ENCODE measurements at places on chromosomes 5 and 9. TPM values are rescaled to one million over a fixed set of nuclear protein-coding genes. Genes with fewer than 3 reads are reported as not detected.

GRCh38 chr5:149254506-149254905 is 17.2 kb upstream of the AFAP1L1 start:
- H3K4me1 ChIP-seq, result no peaks in the 10 kb centered on the region
- no peak overlapping the region for H3K4me3 ChIP-seq
- no peaks in the 10 kb centered on the region for H3K36me3 ChIP-seq
- no peaks in the 10 kb centered on the region for H3K27me3 ChIP-seq
- DNase-seq, result no peak
- no peak overlapping the region for H3K27ac ChIP-seq

DNA sequence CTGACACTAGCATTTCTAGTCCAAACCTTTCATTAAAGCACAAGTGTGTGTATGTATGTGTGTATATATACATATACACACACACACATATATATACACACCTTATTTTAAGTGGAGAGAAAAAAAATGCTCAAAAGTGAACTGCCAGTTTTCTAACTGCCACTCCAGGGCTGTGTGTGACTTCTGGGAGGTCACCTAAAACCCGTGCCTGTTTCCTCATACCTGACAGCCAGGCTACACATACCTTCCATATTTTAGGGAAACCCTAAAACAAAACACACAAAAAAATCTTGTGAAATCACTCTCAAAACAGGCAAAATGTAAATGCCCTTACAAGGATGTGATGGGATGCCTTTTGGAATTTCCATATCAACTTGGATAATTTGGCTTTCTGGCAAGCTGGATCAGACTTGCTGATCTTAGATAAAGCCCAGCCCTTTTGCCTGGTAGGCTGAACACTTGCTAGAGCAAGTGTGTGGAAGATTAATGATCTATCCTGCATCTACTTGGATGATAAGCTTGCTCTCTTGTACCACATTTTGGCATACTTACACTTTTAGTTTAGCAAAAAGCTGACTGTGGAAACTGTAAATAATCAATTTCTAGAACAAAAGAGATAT is 127.8 kb downstream of the GNAQ start:
- no peaks in the 10 kb centered on the region for H3K4me1 ChIP-seq
- no peak for DNase-seq
- H3K27ac ChIP-seq, result no peak overlapping the region
- no peaks in the 10 kb centered on the region for H3K27me3 ChIP-seq
- H3K4me3 ChIP-seq, result no peak overlapping the region

DNA sequence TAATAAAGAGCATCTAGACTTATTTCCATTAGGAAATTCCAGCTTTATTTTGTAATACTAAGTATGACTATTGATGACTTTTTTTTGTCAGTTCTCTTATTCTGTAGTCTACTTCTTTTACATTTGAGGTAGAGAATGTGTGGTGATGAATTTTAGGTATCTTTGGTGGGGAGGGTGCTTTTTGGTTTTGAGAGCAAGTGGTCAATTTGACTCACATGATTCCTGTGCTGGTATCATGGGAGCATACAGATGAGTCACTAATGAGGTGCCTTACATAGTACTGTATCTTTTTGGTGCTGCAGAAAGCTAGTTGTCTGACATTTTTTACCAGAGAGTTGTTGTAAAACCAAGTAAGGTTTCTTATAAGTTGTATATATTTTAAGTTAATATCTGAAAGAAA is 35.3 kb downstream of the ERBIN start:
- DNase-seq, result no peak
- no peaks in the 10 kb centered on the region for H3K36me3 ChIP-seq
- no peak overlapping the region for H3K27ac ChIP-seq
- no peaks in the 10 kb centered on the region for H3K27me3 ChIP-seq
- peaks cover 35% of the 10 kb centered on the region for H3K4me1 ChIP-seq

DNA sequence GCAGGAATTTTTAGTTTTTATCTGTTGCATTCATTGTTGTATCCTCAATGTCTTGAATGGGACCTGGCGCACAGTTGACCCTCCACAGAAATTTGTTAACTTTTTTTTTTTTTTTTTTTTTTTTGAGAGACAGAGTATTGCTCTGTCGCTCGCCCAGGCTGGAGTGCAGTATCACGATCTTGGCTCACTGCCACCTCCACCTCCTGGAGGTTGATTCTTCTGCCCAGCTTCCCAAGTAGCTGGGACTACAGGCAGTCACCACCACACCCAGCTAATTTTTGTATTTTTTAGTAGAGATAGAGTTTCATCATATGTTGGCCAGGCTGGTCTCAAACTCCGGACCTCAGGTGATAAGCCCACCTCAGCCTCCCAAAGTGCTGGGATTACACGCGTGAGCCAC is 205.9 kb downstream of the ROR2 start:
- no peak for DNase-seq
- H3K4me3 ChIP-seq, result no peak overlapping the region
- no peaks in the 10 kb centered on the region for H3K4me1 ChIP-seq
- no peaks in the 10 kb centered on the region for H3K27me3 ChIP-seq

GRCh38 chr5:28903643-28904042 is 1865.3 kb upstream of the CDH9 start:
- H3K4me1 ChIP-seq, result no peaks in the 10 kb centered on the region
- no peak overlapping the region for H3K27ac ChIP-seq
- DNase-seq, result no peak
- no peaks in the 10 kb centered on the region for H3K27me3 ChIP-seq
- no peak overlapping the region for H3K4me3 ChIP-seq
- no peaks in the 10 kb centered on the region for H3K36me3 ChIP-seq

DNA sequence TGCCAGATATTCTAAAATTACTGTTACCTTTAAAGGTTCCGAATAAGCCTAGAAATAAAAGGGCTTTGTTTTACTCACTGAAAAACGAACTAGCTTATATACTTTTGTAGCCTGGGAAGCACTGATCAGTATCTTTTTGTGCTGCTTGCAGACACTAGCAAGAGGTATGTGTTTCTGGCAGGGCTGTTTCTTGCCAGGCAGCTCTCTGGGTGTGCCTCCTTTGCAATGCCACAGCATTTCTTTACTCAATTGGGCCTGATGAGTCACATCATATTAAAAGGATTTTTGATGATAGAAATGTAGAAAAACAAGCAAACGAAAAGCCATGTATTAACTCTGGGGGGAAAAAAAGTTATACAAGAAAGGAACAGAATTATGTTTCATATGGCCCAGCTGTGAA is 35.6 kb downstream of the CD180 start:
- H3K36me3 ChIP-seq, result peaks cover 13% of the 10 kb centered on the region
- peak overlapping the region; percentile 27 for H3K27ac ChIP-seq
- no peaks in the 10 kb centered on the region for H3K27me3 ChIP-seq
- H3K4me1 ChIP-seq, result peaks cover 18% of the 10 kb centered on the region
- H3K4me3 ChIP-seq, result no peak overlapping the region

DNA sequence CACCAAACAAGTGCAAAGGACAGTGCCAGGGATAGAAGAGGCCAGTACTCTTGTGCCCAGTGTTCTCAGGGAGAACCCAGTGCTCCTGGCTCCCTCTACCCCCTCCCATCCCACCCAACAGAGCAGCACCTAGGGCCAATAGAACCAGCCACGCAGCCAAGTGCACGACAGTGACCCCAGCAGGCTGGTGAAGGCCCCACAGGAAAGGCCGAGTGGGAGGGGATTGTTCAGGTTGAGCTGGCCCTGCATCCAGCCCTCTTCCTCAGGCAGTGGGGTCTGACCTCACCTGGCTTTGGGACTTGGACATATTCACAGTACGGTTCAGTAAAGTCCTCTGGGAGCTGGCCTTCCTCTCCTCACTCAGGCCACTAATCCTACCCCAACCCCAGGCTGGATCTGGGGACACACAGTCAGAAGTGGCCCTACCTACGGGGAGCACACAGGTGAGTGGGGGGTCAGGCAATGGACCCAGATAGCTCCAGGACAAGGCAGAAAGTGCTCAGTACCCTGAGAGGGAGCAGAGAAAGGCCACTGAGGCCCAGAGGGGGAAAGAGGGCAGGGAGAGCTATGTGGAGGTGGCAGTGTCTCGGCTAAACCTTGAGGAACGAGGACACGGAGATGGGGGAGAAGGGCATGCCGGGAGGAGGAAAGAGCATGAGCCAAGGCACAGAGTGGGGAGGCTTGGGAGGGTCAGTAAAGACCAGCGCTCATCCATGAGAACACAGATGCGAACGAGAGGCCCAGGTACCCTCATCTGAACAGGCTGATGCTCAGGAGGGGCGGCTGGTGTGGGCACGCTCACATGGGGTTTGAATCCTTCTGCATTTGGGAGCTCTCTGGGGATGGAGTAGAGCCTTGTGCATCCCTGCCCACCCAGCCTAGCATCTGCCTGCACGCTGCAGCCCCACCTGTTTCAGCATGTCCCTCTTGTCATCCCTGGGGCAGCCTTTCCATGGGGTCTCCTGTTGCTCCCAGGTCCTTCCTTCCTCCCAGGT is 25.6 kb downstream of the POLR1E start:
- no peaks in the 10 kb centered on the region for H3K4me1 ChIP-seq
- DNase-seq, result no peak
- peaks cover 11% of the 10 kb centered on the region for H3K36me3 ChIP-seq
- H3K4me3 ChIP-seq, result no peak overlapping the region
- no peak overlapping the region for H3K27ac ChIP-seq
- H3K27me3 ChIP-seq, result no peaks in the 10 kb centered on the region

GRCh38 chr9:21825637-21826036 is 23.2 kb downstream of the MTAP start:
- H3K4me3 ChIP-seq, result no peak overlapping the region
- no peak overlapping the region for H3K27ac ChIP-seq
- no peaks in the 10 kb centered on the region for H3K4me1 ChIP-seq
- peaks cover 10% of the 10 kb centered on the region for H3K36me3 ChIP-seq

DNA sequence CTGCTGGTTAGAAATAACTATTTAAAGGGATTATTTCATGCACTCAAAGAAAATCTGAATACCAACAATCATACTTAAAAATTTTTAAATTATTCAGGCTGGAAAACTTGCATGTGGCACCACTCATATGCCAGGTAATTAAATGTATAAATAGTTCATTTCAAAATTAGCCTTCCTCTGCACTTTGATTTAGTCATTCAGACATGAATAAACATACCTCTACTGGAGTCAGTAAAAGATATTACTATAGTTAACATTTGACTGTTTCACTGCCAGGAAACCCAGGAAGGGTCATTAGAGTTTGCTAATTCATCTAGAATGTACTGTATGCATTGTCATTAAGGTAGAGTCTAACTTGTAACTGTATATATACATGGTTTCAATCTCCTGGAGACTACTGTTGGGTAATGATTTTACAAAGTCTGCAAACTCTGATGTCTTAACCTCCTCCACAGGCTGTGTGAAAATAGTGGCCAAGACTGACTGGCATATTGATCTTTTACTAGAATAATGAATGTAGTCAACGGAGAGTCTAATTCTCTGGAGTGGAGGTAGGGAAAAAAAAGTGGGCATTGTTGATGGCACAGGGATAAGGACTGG is 43.7 kb downstream of the TEX10 start:
- no peak overlapping the region for H3K27ac ChIP-seq

- H3K4me3 ChIP-seq, result no peak overlapping the region
- no peaks in the 10 kb centered on the region for H3K27me3 ChIP-seq
- H3K4me1 ChIP-seq, result peaks cover 6% of the 10 kb centered on the region
- no peak for DNase-seq
Measured at GRCh38 chr5:71836084-71836483, 117.0 kb downstream of the CARTPT start.

DNA sequence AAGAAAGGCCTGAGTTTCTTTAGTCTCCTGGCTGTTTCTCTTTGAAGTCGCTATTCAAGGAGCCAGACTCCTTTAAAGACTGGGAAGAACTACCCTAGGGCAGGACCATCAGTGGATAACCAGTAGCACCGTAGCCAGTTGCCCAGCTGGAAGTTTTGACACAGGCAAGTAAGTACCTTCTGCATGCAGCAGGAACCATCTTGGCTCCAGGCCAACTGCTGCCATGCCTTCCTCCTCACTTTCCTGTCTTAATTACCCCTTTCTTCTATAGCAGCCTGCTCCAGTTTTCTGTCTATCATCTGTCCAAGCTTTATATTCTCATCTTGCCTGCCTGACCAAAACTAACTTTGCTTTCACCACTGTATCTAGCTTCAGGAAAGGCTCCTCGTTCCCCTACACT is 149.7 kb upstream of the SV2C start:
- no peak overlapping the region for H3K4me3 ChIP-seq
- no peak overlapping the region for H3K27ac ChIP-seq
- H3K27me3 ChIP-seq, result peaks cover 4% of the 10 kb centered on the region
- no peak for DNase-seq

DNA sequence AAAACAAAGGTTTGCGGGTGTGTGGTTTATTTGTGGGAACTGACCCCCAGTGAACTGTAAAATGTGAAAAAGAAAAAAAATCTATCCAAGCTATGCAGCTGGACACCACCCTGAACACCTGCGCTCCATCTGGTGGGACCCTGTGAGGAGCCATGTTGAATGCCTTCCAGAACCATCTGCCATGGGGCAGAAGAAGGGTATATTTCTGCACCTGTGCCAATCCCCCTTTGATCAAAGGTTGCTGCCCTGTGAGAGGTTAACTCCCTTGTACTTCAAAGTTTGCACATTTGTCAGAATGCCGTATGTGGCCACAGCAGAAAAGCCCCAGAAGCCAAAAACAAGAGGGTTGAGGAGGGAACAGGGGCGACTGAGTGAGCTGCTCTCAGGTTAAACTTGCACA is 148.5 kb upstream of the ALDH1B1 start:
- no peaks in the 10 kb centered on the region for H3K36me3 ChIP-seq
- no peak overlapping the region for H3K4me3 ChIP-seq
- H3K27me3 ChIP-seq, result no peaks in the 10 kb centered on the region
- H3K27ac ChIP-seq, result no peak overlapping the region

DNA sequence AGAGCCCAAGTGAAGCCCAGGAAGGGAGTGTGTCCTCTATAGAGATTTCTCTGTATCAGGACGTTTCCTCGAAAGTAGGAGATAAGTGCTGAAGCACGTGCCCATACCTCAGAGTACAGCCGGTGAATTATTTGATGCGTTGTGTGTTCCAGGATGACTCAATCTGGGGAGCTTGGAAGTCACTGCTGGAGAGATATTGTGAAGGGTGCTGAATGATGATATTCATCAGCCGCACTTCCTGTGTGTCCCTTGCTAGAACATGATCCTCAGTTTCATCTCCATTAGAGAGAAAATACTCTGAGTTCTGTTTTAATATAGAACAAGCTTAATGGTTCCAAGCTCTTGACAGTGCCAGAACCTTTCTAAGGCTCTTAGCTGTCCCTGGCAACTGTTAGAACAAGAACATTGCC is 402.3 kb upstream of the ADAMTSL1 start:
- H3K36me3 ChIP-seq, result no peaks in the 10 kb centered on the region
- H3K4me3 ChIP-seq, result no peak overlapping the region
- no peak for DNase-seq
- H3K27me3 ChIP-seq, result no peaks in the 10 kb centered on the region
- no peak overlapping the region for H3K27ac ChIP-seq

FBP1 gene
- total RNA-seq, result 5.6 TPM

PCDHGA4 gene
- 11.3 TPM for total RNA-seq

EQTN gene
- 0.71 TPM for total RNA-seq

LCN10 gene
- 1.5 TPM for total RNA-seq

REEP2 gene
- total RNA-seq, result 24.6 TPM

FSD1L gene
- 4.5 TPM for total RNA-seq
